Activated gamma-delta T cell treated with anti-CD3 and anti-CD28 coated beads, Interleukin-2, amount 50 U/mL, for 16 hours (primary cell): ENCODE measurements at places on chromosomes 7 and 10.

DNA sequence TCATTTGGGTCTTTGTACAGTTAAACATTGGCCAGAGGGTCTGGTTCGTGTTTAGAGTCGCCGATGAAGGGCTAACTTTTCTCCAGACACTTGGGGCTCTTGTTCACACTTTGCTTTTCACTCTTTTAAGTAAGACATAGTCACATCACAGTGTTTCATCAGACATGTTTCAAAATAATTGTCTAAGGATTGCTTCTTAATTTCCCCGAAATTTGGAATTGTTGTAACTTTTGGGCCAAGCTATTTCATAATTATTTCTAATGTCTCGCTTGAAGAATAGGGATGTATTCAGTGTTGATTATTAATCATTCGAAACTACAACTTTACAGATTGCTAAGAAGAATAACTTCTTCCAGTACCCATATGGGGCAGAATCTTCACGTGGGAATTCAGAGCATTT lies 92.8 kb downstream of the TCF7L2 start:
- DNase-seq: no peak

GRCh38 chr7:13179011-13179582 lies 491.7 kb downstream of the ARL4A start:
- no peak for DNase-seq

DNA sequence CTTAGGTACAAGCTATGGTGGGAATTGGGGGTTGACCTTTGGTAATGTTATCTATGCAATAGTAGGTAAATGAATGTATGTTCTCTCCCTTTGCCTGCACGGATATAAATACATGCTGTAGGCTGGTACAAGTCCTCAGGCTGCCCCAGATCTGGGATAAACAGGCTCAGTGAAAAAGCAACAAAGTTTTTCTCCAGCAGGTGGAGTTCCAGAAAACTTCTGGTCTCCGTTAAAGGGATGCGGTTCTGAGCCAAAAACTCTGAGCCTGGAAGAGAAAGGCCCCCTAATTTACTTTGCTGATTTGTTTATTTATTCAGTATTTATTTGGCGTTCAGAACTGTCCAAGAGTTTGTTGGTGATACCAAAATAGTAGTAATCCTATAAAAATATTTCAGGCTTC lies 204.7 kb downstream of the ADRA2A start:
- no peak for DNase-seq

DNA sequence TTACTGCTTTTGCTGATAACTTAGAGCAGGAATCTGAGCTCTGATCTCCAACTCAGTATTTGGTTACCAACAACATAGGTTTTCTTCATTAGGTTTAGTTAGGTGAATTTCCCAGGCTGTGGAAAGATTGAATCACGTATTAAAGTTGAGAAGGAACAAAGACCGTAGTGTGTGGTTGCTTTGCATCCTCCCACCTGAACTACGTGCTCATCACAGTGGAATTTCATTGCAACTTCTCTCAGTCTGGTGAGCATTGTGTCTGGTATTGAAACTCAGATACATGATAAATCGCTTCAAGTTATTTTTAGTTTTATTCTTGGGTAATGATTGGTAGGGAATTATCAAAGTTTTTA lies 139.4 kb upstream of the AKR1E2 start:
- DNase-seq: no peak

DNA sequence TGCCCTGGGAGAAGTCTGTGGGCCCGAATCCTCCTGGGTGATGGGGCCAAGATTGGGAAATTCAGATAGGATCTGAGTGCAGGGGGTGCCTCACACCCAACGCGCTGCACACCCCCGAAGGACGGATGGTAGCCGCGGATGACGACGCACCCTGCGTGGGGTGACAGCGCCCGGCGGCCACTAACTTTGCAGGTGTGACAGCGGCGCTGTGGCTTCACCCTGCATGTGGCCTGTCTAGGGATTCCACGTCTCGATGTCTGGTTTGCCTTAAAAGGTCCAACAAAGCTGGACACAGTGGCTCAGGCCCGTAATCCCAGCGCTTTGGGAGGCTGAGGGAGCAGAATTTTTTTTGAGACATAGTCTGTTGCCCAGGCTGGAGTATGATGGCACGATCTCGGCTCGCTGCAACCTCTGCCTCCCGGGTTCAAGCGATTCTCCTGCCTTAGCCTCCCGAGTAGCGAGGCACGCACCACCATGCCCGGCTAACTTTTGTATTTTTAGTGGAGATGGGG lies 18.6 kb downstream of the ADAP1 start:
- DNase-seq: no peak

DNA sequence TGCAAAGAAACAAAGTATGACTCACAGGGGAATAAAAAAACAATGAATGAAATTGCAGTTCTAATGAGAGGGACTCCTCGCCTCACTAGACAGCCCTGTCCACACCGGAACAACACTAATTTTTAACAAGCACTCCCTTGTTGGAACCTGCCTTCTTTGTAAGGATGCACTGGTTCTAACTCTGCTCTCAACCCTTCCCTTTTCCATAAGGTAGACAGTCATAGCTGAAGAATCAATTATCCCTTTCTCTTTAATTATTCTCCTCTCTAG lies 65.1 kb downstream of the TSPAN12 start:
- DNase-seq: no peak

- no peak for DNase-seq
These were observed 105.5 kb upstream of the FAM204A start for GRCh38 chr10:118447478-118448270.

GRCh38 chr10:96703358-96703757 lies 17.0 kb downstream of the PIK3AP1 start:
- no peak for DNase-seq

DNA sequence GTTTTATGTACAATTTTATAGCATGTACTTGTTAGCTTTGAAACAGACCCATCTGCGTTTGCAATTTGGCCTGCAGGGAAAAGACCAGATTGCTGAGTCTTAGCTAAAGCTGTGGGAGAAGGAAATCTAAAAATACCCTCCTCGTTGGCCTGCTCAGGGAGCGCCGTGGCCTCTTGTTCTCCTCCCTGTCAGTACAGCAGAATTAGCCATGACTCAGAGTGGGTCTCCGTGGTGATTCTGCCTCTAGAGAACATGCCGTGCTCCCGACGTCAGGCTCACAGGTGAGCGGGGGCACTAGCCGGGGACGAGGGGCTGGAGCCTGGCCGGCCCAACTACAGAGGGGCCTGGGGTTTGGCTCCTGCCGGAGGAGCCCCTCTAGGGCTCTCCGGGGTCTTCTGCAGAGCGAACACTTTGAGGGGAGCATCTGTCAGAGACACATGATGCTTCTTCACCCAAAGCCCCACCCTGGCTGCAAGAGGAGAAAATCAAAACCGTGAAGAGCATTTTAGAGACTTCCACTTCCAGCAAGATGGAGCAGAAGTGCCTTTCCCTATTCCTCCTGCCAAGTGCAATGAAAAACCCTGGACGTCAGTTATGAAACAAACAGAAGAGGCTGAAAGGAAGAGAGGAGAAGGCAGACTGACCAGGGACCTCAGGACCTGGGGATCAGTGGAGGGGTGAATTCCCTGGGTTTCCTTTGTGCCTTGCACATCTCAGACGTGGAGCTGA lies 98.9 kb downstream of the LHPP start:
- no peak for DNase-seq

GRCh38 chr7:73740771-73741170 lies 2.2 kb upstream of the ABHD11 start:
- DNase-seq: no peak

DNA sequence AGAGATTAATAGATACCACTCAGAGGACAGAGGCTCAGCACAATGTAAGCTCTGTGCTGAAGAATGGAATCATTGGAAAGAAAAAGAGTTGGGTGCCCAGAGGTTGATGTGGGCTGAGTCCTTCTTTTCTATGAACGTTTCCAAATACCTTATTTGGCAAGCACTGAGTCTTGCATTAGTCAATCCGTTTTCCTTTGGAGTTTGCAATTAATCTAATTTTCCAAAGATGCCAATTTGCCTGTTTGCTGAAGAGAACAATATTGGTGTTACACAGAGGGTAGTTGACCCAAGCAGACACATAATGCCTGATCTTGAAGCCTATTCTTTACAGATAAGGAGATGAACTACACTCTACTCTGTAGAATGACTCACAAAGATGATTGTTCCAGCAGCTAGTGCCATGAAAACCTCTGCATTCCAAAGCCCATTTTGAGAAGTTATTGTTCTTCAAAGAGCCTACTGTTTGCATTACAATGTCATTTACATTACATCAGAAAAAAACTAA lies 55.4 kb upstream of the MET start:
- no peak for DNase-seq

GRCh38 chr10:102646610-102647442 lies 2.5 kb downstream of the TRIM8 start:
- DNase-seq: no peak

DNA sequence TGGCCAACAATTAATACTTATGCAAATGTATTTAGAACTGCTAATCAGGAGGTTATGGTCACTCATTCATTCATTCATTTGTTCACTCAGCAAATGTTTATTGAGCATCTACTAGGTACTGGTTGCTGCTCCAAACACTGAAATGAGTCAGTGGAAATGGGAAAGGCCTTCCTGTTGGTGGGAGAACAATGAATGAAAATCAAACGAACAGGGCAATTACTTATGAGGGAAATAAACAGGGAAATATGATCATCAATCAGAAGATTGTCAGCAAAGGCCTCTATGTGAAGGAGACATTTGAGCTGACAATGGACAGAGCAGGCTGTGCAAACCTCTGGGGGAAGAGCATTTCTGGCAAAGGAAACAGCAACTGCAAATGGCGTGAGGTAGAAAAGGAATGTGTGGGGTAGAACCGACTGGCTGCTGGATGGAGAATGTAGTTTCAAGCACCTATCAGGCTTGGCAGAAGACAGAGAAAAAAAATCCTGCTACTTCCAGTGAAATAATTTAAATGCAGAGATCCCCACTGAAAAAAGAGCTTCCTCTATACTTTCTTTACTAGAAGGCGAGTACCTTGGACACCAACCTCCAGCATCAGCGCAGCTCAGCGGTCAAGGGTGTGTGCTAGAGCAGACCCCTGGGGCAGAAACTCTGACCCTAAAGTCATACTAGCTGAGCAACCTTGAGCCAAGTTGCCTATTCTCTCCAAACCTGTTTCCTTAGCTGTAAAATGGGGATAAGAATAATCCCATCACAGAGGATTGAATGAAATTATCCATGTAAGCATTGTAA lies 108.8 kb upstream of the EEPD1 start:
- no peak for DNase-seq

DNA sequence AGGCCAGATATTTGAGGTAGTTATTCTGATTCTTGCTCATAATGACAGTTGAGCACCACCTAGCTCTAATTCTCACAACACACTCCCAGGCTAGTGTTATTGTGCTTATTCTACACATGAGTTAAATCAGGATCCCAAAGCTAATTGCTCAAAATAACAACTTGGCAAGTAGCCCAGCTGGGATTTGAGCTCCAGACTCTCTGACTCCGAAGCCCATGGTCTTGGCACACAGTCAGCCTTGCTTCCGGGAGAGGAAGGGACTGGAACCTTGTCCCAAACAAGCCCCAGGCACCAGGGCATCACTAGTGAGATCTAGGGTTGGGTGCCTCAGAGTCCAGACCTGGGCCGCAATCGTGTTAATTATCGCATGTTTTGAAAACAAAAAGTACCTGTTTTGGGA lies 101.4 kb downstream of the GPAM start:
- no peak for DNase-seq

DNA sequence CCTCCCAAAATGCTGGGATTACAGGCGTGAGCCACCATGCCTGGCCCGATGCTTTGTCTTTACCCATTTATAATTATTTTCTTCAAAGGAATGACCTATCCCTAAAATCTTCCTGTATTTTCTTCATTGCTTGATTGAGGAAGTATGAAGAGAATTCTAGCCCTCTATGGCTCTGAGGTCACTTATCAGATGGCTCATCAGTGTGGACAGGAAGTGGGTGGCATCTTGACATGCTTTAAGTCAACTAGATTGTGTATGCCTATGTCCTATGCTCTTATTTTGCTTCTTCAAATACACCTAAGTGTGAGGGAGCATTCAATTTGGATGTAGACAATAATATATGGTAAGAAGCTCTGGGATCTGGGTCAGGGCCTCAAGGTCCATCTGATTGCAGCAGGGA lies 1020.5 kb downstream of the LRMDA start:
- DNase-seq: no peak

GRCh38 chr10:25113191-25114035 lies 61.4 kb upstream of the GPR158 start:
- no peak for DNase-seq

GRCh38 chr7:92874567-92874966 lies 38.2 kb upstream of the CDK6 start:
- DNase-seq: no peak

GRCh38 chr7:37320140-37320847 lies 128.4 kb downstream of the ELMO1 start:
- DNase-seq: no peak

GRCh38 chr10:119642556-119643111 lies 8.5 kb upstream of the BAG3 start:
- no peak for DNase-seq

- DNase-seq: no peak
These were observed 1.2 kb downstream of the CYREN start for GRCh38 chr7:135169141-135169963.

DNA sequence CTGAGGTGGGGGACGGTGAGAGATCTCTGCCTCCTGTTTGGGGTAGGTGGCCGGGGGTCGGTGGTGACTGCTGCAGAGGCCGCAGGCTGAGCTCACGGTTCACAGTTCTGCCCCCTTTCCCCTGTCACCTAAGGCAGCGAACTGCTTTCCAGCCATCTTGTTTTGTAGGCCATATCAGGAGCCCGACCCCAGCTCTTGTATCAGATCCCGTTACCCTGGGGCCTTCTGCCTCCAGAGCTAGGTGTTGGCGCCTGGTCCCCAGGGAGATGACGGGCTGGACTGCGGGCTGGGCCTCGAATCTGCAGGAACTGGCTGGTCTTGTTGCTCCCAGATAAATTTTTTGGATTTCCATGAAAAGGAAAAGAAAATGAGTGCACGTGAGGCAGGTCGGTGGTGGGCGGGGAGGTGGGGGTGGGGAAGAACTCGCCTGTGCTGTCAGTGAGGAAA lies 183.0 kb downstream of the DNAJB6 start:
- DNase-seq: no peak

GRCh38 chr7:26580711-26581110 lies 283.7 kb downstream of the SKAP2 start:
- DNase-seq: no peak

DNA sequence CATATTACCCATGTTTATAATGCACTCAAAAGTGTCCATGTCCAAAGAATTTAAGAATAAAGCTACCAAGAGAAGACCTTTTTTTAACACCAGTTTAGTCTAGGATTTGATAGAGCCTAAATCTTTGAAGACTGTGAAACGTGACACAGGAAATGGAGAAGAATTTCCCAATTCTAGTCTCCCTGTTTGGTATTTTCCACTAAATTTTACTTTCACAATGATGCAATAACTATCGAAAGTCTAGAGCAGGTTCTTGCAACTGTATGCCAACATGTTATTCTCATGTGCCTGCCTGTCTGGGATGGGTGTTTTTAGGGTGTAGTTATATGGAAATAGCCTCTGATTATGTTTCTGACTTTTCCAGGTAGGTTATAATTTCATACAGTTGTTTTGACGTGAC lies 6.9 kb upstream of the MXI1 start:
- DNase-seq: no peak

GRCh38 chr7:117791877-117792780 lies 81.1 kb downstream of the CTTNBP2 start:
- DNase-seq: no peak
